ENCODE measurements at places on chromosomes 13 and 19. TPM values are rescaled to one million over a fixed set of nuclear protein-coding genes. Genes with fewer than 3 reads are reported as not detected.

KLK11 gene
- not detected for total RNA-seq

CD70 gene
- total RNA-seq: 1.9 TPM

ZNF682 gene
- total RNA-seq: 13.3 TPM

SNRPD2 gene
- total RNA-seq: 301 TPM

SIGLECL1 gene
- total RNA-seq: not detected

FXYD5 gene
- total RNA-seq: 440 TPM

LRRC4B gene
- total RNA-seq: not detected

HMGB1 gene
- total RNA-seq: 453 TPM

ZNF428 gene
- total RNA-seq: 31.8 TPM

COMP gene
- total RNA-seq: not detected

CGB8 gene
- total RNA-seq: not detected

TMEM255B gene
- total RNA-seq: 0.83 TPM

ZNF653 gene
- total RNA-seq: 10.0 TPM

POU4F1 gene
- total RNA-seq: 0.08 TPM

- DNase-seq: no peak
Measured at GRCh38 chr19:38039966-38040365, 133.0 kb downstream of the SIPA1L3 start.

- DNase-seq: no peak
Measured at GRCh38 chr13:111315347-111315995, 5.0 kb upstream of the TEX29 start.

GRCh38 chr19:38411041-38411712 lies 8.3 kb downstream of the FAM98C start:
- no peak for DNase-seq

- DNase-seq: no peak
Measured at GRCh38 chr13:111076155-111077013, 38.7 kb upstream of the ARHGEF7 start.

DNA sequence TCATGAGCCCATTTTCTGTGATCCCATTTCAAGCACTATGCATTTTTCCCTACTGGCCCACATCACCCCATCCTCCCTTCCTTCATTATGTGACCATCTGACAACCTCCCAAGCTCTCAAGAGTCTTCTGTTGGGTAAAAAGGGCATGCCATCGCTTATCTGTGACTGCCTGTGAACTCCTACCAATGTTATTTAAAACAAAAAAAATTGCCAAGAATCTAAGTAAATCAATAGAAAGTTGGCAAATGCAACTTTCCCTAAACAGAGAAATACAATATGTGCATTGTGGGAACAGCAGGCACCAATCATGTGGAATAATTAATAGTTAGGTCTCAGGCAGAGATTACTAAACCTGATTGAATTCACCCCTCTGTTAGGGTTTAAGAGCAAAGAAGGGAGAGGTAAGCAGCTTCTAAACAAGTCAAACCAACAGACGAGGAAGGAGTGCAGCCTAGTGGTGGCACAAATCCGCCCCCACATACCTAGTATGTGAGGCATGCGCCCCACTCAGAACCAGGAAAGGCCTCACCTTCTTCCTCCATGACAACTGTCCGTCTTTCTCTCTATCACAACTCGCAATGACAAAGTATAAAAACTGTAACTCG lies 29.8 kb downstream of the DZIP1 start:
- no peak for DNase-seq

DNA sequence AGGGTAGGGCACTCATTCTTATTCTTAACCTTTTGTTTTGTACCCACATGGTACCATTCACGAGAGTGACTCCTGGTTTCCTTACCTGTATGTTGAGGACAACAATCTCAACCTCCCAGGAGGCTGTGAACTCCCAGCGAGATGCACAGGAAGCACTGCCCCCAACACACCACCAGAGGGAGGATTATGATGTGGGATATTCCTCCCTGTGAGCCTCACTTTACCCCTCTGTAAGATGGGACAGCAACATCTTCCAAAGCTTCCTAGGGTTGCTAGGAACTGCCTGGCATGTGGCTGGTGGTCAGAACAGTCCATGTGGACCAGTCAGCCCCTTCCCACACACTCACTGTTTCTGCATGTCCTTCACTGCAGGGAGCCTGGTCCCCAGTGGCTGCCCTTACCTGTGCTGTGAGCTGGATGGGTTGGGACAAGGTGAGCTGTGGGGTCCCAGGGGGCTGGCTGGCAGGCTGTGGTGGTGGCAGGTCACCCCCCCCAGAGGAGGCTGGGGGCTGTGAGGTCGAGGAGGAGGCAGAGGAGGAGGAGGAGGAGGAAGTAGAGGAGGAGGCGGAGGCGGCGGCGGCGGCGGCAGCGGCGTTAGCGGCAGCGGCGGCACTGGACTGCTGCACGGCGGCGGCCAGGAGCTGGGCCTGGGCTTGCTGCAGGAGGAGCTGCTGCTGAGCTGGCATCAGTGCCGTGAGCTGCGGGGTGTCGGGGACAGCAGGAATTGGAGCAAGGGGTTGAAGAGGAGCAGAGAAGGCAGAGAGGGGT lies 15.8 kb downstream of the POU2F2 start:
- no peak for DNase-seq

DNA sequence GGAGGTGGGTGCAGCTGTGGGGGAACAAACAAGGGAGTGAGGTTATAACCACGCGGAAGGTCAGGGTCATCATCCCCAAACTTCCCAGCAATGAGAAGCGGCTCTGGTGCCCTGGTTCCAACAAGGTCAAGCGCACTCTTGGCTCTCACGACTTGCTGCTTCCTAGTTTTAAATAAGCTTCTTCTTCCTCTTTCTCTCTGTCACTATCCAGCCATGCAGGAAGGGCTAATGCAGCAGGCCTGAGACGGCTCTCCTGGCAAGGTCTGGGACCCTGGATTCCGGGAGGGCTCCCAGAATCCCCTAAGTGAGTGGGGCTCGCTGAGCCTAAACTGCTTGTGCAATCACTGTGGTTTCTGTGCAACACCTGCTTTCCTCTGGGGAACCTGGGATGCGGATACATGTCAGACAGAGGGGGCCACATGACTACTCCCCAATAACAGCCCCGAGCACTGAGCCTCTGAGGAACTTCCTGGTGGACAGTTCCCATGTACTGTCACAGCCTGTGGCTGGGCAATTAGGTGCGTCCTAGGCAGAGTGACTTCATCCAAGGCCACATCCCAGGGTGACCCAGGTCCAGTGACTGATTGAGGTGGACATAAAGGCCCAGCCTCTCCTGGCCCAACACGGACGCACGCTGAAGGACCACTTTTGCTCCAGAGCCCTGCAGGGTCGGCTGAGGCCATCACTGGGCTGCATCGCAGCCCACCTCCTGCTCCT lies 24.2 kb downstream of the VRK3 start:
- no peak for DNase-seq

DNA sequence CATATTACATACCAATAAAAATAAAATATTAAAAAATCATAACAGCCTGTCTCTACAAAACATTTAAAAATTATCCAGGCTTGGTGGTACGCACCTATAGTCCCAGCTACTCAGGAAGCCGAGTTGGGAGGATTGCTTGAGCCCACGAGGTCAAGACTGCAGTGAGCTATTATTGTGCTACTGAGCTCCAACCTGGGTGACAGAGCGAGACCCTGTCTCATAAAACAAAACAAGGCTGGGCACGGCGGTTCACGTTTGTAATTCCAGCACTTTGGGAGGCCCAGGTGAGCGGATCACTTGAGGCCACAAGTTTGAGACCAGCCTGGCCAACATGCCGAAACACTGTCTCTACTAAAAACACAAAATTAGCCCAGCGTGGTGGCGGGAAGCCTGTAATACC lies 52.2 kb upstream of the LSM14A start:
- no peak for DNase-seq

DNA sequence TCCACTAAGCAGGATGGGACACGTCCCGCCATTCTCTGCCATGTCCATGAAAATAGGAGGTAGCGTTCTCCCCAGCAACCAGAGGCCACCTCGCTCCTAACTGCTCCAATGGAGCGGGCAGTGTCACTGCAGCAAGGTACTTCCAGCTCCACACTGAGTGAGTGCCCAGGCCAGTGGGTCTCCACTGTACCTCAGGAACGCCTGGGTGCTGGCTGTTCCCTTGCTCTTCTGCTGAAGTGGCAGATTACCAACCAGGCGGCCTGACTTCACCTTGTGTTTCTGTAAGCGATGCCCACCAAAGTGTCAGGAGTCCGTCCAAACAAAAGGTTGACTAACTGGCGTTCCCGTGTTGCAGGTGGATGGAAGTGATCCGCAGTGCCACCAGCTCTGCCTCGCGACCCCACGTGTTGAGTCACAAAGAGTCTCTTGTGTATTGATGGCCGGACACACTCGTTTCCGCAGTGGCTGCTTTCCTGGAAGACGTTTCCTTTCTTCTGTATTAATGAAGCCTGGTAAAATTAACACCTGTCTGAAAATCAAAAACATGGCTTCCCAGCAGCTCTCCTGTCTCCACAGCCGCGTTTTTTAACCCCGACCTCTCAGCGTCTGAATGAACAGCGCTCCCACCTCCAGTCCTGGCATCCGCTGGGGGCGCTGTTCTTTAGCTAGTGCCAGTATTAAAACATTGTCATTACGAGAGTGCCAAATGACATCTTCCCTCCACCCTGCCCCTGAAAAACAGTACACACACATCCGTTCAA lies 128.8 kb downstream of the STK24 start:
- no peak for DNase-seq

- no peak for DNase-seq
Measured at GRCh38 chr19:45275370-45275971, 24.4 kb downstream of the MARK4 start.

DNA sequence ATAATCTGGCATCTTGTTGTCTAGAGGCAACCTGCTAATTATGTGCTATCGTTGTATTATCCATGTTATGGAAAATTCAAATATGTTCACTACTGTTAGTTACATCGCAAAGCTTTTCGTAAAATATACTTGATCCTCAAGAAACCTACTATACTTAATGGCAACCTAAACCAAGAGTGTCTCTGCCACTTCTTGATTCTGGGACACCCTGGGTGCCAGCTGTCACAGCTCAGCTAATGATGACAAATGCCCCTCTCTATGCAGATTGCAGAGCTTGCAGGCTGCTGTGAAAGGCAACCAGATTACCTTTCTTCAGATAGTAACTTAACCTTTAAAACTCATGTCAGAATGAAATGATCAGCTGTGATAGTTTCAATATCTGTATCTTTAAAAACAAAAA lies 8.9 kb upstream of the MAB21L1 start:
- no peak for DNase-seq

DNA sequence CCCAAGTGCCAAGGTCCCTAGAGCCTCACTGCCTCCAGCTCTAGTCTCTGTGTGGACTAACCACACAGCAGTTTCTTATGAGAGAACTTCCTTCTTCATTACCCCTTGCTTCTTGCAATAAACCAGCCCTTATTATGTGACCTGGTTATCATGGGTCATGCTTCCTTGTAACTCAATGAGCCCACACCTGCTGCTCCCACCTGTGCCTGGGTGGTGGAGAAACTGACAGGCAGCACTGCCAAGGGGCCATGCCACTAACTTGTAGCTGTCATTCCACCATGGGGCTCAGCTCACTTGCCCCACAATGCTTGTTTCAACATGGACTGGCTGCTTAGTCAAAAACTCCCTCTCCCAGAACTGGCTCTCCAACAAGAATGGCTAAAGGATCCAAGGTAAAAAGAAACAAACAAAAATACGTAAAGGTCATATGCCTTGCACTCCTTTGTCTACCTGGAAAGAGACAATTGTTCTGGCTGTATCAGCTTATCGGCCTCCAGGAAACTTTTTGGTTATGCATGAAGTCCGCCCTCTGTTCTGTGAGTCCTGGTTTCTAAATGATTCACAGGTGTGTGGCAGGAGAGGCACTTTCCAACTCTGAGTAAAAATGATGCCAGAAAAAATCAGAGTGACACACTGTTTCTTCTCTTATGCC lies 446.4 kb downstream of the COG6 start:
- no peak for DNase-seq

DNA sequence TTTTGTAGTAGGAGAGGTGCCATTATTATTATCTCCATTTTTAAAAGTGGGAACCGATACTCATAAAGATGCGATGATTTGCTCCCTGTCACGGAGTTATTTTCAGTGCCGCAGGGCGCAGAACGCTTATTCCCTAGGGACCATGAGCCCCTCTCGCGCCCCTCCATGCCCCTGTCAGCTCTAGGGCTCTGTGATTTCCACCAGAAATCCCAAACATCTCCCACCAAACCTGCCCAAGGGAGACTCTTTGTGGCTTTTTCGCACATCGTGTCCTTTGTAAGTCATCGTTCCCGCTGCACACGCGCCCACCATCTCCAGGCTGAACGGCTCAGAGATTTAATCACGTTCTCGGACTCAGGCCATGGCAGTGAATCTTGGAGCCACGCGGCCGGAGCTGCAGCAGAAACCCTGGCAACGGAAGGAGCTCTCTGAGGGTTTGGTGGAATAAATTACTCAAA lies 105.1 kb downstream of the DNAJC15 start:
- DNase-seq: no peak

DNA sequence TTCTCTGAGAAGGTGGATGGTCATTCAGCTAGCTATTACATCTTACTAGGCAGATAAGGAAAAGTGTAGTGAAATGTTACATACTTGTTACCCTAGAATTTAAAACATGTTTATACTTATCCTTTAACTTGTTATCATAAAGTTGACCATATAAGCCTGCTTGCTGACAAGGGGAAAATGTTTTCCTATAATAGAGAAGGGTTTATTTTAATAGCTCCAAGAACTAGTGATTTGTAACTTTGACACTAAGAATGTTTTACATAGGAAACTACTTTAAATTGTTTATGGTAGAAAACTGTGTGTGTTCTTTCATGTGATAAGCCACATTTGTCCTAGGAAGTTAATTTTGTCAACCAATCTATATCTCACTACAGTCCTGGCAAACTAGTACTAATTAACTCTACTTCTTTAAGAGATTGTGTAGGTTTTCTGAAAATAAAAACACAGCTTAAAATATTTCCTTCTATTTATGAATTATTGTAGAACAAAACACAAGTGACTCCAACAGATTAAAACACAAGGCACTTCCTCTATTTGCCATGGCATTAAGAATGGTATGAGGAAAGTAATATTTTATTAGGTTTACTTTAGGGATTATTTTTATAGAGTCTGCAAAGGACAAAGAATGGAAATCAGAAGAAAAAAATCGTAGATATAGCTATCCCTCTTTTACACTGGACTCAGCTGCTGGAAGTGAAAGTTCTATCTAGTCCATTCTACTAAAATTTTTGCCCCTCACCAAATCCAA lies 233.3 kb upstream of the NBEA start:
- no peak for DNase-seq

DNA sequence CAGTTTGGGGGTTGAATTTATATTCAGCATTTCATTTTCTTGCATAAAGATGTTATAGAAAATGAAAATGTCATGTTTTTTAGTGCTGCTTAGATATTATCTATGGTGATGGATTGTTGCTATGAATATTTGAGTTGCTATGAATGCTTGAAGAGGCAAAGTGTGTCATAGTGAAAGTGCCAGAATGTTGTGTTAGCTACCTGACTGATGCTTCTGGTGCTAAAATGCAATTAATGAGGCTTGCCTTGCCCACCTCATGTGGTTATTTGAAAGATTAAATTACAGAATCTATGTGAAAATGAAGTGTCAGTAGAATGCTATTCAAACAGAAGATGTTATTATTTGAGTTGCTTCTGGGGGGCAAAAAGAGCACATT lies 62.7 kb upstream of the MYCBP2 start:
- DNase-seq: no peak
